Stimulated activated CD8-positive, alpha-beta memory T cell treated with anti-CD3 and anti-CD28 coated beads, Interleukin-2, amount 100 ng/mL, for 1 hour (primary cell): ENCODE measurements at places on chromosomes 6 and 20.

DNA sequence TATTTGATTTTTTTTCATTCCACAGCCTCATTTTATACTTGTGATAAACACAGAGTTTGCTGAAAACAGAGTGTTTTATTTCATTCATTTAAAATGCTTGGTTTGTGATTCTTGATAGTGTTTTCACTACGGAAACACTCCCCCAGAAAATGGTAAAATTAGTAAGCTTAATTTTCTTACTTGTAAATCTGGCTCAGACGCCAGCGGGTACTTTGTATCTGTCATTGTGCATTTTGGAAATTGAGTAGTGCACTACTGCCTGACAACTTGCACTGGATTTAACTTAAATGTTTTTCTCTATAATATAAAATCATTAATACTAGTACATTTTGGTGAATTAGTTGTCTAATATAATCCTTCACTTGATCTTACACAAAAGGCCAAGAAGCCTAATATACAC, 37.0 kb upstream of the HINT3 start:
- DNase-seq, result no peak

GRCh38 chr20:48070991-48071652, 285.8 kb upstream of the SULF2 start:
- no peak for DNase-seq

- DNase-seq, result no peak
These were observed 195.3 kb upstream of the KCNK16 start for GRCh38 chr6:39517756-39518155.

DNA sequence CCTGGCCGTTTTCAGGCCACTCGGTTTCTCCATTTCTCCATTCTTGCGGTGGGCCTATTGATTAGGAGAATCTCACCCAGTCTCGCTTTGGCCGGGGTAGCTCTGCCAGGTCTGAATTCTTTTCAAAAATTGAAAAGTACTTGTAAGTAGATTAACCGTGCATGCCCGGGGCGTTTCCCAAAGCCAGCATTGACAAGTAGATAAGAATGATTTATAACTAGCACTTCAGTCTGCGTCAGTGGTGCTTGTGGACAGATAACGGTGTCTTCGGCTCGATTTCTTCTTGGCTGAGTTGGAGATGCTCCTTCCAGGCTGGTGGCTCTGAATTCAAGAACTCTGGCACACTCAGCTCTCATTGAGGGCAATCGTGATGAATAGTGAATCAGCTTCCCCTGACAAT, 29.0 kb downstream of the SLC24A3 start:
- DNase-seq, result no peak

GRCh38 chr20:44470327-44470726, 5.3 kb upstream of the TTPAL start:
- DNase-seq, result no peak

DNA sequence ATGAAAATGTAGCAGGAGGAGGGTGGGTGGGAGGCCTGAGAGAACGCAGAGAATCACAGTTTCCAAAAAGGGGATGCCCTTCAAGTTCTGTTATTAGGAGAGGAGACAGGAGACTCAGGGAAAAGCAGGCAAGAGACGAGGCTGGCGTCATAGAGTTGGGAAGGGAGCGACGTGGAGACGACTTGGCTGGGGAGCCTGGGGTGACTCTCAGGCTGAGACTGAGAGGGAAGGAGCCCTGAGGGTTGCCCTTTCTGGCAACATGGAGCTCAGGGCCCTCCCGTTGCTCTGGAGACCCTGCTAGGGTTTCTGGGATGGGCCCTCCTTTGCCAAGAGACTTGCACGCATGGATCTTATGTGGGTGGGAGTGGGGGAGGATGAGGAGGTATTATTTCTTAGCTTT, 108.9 kb downstream of the CDH4 start:
- DNase-seq, result no peak

DNA sequence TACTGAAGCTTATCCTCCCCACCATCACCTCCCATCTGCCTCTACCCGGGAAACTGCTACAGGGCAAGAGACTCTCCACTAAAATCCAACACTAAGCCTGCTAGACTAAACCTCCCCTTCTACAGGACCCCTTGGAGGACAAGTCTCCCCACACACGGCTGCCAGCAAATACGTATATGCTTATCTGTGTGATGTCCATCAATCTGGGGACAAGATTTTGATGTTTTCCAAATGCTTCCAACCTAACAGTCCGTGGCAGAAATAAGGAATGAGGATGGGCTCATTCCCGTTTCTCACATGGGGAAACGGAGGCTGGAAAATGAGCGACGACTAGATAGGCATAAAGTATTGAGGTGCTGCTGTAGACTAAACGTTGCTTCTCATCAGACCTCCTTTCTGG, 1.8 kb downstream of the KCNK5 start:
- DNase-seq, result no peak

DNA sequence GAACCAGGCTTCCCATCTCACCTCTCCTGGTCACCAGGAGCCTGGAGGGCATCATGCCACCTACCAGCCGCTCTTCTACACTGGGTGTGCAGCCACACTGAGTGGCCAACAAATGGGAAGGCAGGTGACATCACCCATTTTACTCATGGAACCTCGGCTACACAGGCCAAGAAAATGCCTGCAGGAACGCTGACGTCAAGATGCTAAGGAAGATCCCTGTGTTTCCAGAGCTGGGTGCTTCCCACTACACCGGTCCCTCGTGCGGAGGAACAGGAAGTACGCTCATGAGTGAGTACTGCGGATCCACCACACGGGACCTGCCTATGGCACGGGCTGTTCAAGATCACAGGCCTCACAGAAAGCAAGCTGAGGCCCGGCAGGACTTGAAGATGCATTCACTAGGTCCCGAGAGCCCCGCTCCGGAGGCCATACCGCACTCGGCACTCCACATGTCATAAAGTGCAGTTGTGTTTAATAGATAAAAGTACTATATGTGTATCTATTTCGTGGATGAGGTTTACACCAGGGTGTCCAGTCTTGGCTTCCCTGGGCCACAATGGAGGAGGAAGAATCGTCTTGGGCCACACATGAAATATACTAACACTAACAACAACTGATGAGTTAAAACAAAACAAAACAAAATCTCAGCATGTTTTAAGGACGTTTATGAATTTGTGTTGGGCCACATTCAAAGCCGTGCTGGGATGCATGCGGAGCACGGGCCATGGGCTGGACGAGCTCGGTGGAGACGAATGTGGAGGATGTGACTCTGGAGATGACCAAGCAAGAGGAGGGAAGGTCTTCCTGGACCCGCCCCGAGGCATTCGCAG, 257.9 kb downstream of the THBS2 start:
- no peak for DNase-seq

DNA sequence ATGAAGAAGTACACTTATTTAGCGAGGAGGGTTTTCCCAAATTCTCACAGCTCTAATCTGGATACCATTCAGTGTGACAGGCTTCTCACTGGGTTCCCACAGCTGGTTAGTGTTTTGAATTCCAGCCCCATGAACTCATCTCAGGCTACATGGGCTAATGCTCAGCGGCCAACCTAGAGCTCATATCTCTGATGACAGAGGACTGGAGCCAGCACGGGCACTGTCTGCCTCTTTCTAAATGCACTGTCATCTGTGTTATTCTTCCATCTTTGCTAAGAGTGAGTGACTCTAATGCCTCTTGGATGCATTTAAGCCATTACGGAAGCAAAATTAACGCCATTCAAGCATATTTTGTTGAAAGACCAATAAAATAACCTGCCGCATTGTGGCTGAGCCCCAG, 308.9 kb upstream of the JAG1 start:
- DNase-seq, result no peak

DNA sequence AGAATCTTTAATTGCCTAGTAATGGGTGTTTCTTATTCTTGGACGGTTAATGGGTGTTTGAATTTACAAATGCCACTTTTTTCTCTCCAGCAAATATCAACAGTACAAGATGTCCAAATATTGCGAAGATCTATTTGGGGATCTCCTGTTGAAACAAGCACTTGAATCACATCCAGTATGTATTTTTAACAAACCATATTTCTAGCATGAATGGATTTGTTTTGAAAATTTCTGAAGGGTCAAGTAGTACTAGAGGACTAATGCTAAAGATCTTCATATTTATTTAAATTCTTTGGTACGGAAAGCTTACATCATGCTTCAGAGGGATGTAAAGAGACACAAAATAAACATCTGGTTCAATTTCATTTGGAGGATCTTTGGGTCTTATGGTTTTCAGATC, 123.9 kb upstream of the LAMP5 start:
- no peak for DNase-seq

- no peak for DNase-seq
These were observed 50.5 kb downstream of the HLA-A start for GRCh38 chr6:29992807-29993206.

DNA sequence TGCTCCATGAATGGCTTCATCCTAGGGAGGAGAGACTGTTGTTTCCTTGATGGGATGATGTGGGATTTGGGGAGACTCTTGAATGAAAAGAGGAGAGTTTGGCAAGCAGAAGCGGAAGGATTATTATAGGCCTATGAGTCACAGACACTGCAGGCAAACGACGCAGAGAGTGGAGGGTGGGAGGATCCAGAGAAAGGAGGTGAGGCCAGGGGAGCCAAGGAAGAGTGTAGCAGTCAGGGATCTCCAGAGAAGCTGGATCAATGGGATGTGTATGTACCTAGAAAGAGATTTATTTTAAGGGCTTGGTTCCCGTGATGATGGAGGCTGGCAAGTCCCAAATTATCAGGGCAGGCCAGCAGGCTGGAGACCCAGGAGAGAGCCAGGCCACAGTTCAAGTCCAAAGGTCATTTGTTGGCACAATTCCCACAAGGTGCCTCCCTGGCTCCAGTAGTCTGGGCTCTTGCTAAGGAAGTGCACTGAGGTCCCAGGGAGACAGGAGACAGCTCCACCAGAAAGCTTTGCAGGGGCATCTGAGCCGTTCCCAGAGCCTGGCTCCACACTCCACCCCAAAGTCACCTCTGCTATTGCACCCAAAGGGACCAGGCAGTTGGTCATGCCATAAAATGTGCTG, 76.0 kb downstream of the ADTRP start:
- no peak for DNase-seq

- no peak for DNase-seq
These were observed 115.4 kb downstream of the SLX4IP start for GRCh38 chr20:10550204-10551118.

GRCh38 chr6:137095651-137096238, 51.0 kb upstream of the IL20RA start:
- no peak for DNase-seq

GRCh38 chr6:93238632-93239031, 180.7 kb downstream of the EPHA7 start:
- DNase-seq, result no peak

DNA sequence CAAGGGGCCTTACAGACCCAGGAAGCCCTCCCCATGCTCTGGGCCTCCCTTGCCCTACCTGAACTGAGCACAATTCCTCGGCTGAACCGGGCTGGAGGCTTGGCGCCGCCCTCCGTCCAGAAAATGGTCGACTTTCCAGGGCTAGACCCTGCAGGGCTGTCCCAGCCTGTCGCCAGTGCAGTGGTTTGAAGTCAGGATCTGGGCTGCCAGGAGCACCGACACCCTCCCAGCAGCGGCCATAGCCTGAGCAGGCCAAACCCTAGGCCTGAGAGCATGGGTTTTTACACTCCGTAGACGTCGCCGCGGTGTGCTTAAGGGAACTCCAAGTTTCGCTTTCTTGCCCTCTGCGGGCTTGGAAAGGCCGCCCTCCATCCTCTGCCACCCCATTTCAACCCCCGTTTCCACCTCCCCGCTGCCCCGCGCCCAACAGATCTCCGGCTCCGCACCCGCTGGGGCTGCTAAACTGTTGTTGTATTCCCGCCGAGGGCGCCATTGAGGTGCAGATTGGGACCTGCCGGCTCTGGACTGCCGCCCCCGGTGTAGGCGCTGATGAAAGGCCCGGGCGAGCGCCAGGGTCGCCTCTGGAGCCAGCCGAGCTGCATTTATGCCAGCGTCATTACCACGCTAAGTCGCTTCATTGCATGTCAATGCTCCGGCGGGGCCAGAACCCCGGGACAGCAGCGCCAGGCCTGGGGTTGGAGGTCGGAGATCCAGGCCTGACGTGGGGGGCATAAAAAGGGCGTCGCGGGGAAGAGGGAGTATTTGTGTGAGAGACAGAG, 2.2 kb upstream of the TFAP2A start:
- DNase-seq, result no peak

- DNase-seq, result no peak
These were observed 559 bp downstream of the APMAP start for GRCh38 chr20:24991897-24992486.

DNA sequence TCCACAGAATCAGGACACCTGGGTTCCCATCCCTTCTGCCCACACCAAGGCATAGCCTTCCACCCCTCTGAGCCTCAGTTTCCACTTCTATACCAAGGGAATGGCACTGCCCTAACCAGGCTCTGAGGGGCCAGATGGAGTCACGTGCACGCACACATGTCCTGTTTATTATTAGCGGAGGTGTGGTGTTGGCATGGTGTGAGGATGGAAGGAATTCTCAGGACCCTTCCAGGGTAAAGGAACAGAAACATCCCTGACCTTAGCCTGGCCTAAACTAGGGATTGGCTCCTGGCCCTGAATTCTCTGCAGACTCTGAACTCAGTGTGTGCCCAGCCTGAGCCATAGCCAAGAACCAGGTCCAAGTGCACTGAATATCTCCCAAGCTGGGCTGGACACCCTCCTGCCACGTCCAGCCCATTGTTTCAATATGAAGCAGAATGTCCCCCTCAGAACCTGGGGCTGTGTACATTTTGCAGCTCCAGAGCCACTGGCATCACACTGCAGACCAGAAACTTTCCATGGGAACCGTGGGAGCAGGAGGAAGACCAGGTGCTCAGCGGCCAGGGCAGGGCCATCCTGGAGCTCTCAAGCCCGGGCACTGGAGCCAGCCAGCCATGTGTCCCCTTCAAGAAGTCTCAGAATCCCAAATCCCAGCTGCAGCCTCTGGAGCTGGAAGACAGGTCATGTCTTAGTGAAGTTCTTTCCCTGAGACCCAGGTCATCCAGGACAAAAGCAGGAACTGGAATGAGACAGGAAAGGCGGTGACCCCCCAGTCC, 208.4 kb downstream of the ANKRD60 start:
- no peak for DNase-seq

DNA sequence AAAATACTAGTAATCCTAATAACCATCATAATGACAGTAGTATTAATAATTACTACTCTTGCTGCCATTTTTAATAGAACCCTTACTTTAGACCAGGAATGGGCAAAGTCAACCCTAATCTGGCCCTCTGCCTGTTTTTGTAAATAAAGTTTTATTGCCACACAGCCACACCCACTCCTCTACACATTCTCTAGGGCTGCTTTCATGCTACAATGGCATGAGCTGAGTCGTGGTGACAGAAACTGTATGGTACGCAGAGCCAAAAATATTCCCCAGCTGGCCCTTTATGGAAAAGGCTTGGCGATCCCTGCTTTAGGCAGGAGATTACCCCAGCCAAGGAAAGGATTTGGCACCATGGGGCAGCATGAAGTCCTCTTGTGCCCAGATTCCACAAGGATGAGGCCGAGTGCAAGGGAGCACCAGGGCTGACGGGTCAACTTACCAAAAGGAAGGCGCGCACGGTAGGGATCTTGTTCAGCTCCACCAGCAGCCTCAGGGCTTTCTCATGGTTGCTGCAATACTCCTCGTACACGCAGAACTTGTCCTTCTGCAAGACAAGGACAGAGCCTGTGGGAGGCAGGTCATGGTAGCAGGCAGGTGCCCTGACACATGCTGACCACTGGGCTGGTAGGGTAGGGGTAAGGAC, 93.6 kb downstream of the PREX1 start:
- DNase-seq, result no peak
